Esophagus squamous epithelium (tissue), 5 donors: ENCODE measurements at places on chromosomes 16 and 17.

DNA sequence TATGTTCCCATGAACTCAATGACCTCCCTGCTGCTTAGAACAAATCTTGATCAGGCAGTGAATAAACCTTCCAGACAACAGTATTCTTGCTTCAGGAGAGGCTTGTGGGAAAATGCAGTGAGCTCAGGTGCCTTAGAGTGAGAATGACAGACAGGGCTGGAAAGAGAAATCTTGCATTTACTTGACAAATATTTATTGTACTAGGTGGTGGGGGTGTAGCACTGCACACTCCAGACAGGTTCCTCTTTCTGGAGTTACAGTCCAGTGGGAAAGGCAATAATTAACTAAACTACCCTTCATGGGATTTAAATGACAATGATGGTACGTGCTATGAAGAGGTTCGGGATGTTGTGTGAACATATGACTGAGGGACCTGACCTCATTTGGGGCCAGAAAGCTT is 182.9 kb downstream of the SHISA9 start:
- no peak for DNase-seq

DNA sequence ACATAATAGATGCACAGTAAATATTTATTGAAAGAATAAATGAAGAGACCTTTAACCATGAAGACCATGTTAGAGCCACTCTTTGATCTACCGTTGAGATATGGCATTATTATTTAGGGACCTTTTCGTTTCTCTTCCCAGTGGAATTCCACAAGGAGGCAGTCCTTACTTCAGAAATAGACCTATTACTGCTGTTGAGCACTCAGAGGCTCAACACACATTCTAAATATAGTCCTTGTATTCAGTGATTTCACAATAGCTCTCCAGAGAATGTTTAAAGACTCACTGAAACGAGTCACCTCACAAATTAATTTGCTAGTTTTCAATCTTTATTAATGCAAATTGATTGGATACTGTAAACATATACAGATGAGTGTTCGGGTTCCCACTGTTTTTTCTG is 603.8 kb downstream of the CDH8 start:
- no peak for DNase-seq

- DNase-seq: no peak
Measured at GRCh38 chr17:46135126-46135812, 58.0 kb downstream of the KANSL1 start.

DNA sequence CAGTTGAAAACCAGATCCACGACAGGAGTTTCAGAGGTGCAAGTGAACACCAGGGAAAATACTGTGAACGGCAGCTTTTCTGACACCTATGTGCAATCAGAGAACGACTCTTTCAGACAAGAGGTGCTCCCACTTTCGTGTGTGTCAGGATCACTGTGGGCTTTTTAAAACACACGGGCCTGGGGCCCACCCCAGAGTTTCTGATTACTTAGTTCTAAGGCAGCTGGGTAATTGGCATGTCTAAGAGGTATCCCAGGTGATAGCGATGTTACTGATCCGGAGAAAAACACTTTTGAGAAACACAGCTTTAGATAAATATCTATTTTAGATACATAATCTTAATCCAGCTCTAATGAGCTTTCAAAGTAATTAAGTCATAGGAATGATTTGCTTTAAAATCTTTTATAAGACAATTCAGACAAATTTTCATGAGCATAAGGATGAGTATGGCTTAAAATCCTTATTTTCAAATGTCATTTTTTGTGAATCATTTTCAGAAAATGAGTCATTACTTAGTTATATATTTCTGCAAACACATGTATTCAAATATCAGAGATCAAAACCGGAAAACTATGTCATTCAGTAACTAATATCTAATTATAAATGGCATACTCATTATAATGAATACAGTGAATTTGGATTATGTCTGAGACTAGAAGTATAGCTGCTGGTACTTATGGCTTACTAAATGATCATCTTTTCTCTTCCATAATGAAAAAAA is 217.9 kb upstream of the PSMD7 start:
- DNase-seq: no peak
